Right renal pelvis (tissue), 4 donors: ENCODE measurements at places on chromosomes 2 and 18. TPM values are rescaled to one million over a fixed set of nuclear protein-coding genes. Genes with fewer than 3 reads are reported as not detected.
A peak's percentile ranks its signal among the peaks of the same experiment; 100 is the strongest.

- DNase-seq, result no peak
These were observed 24.9 kb upstream of the RPIA start for GRCh38 chr2:88666576-88666975.

The UGT1A8 gene
- polyA plus RNA-seq, result not detected

The SCYGR4 gene
- not detected for polyA plus RNA-seq

The NCKAP5 gene
- polyA plus RNA-seq, result 10.1 TPM

- no peak for DNase-seq
These were observed 5.8 kb upstream of the ADNP2 start for GRCh38 chr18:80103231-80103630.

- DNase-seq, result no peak
These were observed 121.2 kb upstream of the SPRED2 start for GRCh38 chr2:65553504-65554074.

The DNER gene
- 72.1 TPM for polyA plus RNA-seq

- DNase-seq, result no peak
These were observed 11.5 kb downstream of the MYL1 start for GRCh38 chr2:210303498-210303897.

- no peak for DNase-seq
These were observed 34.1 kb upstream of the GNAL start for GRCh38 chr18:11654736-11655605.

- no peak for DNase-seq
These were observed 107.9 kb upstream of the IL1R2 start for GRCh38 chr2:101883860-101884259.

DNA sequence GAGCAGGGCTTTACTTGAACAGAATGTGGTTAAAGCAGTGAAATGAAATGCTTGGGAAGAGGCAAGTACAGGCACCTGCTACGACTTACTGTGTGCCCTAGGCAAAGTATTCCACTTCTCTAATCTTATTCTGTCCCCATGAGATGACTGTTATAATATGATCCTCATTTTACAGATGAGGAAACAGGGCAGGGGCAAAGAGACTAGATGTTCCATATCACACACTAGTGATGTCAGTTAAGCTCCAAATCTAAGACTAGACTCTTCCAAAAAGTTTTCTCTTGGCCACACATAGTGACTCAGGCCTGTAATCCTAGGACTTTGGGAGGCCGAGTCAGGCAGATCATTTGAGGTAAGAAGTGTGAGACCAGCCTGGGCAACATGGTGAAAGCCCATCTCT lies 235.0 kb downstream of the SETBP1 start:
- no peak for DNase-seq

- no peak for DNase-seq
These were observed 47.7 kb upstream of the WDR75 start for GRCh38 chr2:189393440-189394111.

The REG3G gene
- polyA plus RNA-seq, result not detected

DNA sequence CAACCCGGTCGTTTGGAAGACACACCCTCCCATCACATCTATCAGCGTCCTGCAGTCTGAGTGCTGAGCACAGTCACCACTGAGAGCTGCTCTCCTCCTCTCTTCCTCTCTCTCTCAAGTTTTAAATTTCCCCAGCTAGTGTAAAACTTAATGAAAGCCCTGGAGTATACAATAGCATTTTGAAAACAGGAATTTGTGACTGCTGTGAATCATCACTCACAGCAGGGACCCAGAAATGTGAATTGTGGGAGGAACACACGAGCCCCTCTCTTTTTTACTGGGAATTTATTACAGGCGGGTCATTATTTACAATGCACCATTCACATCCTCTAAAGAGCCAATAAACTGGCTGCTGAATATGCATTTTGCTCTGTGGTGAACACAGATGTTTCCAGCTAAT lies 185.0 kb upstream of the SMIM21 start:
- DNase-seq, result peak; percentile 27

GRCh38 chr18:26479065-26479680 lies 69.2 kb downstream of the KCTD1 start:
- DNase-seq, result no peak

GRCh38 chr2:26598336-26598995 lies 42.7 kb downstream of the CIB4 start:
- DNase-seq, result no peak

The CCBE1 gene
- 36.3 TPM for polyA plus RNA-seq

The TUBA4B gene
- 0.97 TPM for polyA plus RNA-seq

The SH2D6 gene
- polyA plus RNA-seq, result 0.62 TPM

- no peak for DNase-seq
These were observed 98.3 kb downstream of the MAPRE2 start for GRCh38 chr18:35139517-35139916.

The NABP1 gene
- polyA plus RNA-seq, result 41.0 TPM

- peak; percentile 70 for DNase-seq
These were observed 2.8 kb upstream of the GAD1 start for GRCh38 chr2:170813611-170814532.

DNA sequence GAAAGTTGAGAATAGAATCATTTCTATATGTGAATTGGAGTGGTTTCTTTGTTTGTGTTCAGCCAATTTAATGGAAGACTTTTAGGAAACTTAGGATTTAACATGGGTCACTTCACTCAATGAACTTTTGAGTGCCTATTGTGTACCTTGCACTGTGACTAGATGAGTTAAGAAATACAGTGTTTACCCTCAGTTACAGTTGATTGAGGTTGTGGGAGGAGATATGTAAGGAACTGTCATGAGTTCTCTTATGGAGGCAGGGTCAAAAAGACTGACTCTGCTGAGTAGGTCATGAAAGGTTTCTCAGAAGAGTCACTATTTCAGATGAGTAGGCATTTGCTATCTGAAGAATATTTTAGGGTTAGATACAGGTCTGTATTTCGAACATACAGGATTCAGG lies 98.6 kb downstream of the RAB3GAP1 start:
- DNase-seq, result peak; percentile 3

The STAT4 gene
- polyA plus RNA-seq, result 6.5 TPM

DNA sequence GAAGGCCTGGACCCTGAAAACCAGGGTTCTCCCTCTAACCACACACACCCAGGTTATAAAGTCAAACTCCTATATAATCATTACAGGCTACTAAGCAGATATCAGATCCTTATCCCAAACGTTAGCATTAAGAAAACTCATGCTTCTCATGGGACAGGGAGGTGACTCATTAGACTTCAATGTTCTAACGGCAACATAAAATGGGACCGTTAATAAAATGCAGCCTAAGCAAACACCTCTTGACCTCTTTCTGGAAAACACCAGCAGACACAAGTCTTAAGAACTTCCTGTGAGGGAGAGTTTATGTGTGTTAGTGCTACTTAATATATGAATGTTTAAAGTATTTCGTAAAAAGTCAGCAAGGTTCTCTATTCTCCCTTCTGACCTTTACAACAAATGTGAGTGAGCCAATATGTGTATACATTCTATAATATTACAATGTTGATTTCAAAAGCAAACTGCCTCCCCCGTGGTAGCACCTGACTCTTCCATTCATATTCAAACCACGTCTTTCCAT lies 31.7 kb downstream of the LPIN2 start:
- DNase-seq, result no peak

- no peak for DNase-seq
These were observed 533.4 kb downstream of the NYAP2 start for GRCh38 chr2:225932811-225933413.

GRCh38 chr2:84495539-84496146 lies 20.7 kb upstream of the DNAH6 start:
- DNase-seq, result peak; percentile 65

The LIPG gene
- 62.6 TPM for polyA plus RNA-seq

DNA sequence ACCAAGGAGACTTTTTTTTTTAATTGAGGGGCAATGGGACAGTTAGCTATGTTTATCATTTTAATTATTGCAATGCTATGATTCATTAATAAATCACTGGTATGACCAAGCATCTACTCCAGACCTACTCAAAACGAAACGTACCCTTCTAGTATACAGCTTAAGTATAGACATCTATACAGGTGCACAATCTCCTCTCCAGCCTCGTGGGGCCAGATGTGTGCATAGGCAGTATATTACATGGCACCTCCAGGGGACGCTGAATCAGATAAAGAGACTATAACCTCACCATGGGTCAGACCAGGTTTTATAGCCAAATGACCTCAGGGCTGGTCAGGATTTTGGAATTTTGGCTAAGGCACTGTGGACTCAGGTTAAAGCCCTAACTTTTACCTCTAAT lies 86.6 kb downstream of the SS18 start:
- no peak for DNase-seq

The AGXT gene
- 0.21 TPM for polyA plus RNA-seq

DNA sequence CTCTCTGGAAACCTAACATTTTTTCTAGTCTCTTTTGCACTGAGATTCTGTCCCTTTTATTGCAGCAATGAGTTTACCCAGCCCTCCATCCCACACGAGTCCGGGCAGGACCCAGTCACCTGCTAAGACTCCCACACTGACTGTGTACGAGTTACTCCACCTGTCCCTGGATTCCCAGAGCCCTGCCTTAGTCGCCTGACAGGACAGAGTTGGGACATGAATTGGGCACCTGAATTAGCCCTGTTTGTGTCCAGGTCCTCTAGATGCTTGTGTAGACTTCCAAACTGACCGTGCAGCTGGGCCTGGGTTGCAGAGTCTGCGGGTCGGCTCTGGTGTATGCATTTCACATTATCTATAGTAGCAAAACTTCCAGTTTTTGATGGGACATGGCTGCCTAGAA lies 238.7 kb downstream of the VAPA start:
- no peak for DNase-seq
